ENCODE measurements at places on chromosomes 6 and 20.

DNA sequence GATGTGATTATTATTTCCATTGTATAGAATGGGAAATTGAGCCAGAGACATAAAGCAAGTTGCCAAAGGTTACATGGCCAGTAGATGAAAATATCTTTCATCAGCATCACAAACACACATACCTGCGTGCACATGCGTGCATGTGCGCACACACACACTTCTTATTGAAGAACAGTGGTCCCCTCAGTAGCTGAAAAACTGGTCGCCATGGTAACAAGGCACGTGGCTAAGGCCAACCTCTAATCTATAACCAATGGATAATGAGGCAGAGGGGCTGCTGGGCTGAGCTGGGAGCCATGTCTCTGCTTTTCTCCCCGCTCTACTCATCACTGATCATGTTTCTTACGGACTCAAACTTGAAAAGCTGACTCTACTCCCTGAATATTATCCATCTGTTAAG is 60.3 kb downstream of the NRSN1 start:
- DNase-seq = no peak

DNA sequence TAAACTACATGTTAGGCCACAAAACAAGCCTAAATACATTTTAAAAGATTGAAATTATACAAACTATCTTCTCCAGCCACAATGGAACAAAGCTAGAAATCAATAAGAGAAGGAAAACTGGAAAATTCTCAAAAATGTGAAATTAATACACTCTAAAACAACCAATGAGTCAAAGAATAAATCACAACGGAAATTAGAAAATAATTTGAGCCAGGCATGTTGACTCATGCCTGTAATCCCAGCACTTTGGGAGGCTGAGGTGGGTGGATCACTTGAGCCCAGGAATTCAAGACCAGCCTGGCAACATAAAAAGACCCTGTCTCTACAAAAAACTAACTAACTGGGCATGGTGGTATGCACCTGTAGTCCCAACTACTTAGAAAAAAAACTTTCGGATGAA is 6.3 kb upstream of the WFDC13 start:
- no peak for DNase-seq

GRCh38 chr6:16965689-16966088 is 136.2 kb upstream of the STMND1 start:
- DNase-seq = no peak

DNA sequence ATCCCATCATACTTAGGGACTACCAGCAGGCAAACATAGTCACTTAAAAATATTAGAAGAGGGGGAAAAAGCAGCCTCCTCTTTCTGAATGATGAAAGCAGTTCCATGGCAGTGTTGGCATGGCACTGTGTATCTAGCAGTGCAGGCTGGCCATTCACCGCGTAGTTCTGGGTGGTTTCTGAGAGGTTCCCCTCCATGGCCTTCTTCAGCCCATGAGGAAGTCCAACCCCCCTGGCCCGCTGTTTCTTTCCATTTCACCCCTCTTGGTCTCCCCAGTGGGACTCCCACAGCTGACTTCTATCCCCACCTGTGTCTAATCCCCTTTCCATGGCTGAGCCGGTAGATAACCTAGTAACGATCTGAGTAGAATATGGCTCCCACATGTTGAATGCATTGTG is 17.0 kb downstream of the PPARD start:
- DNase-seq = no peak

GRCh38 chr6:53239526-53239925 is 90.9 kb upstream of the GCM1 start:
- no peak for DNase-seq

GRCh38 chr20:54139188-54139587 is 34.6 kb downstream of the CYP24A1 start:
- no peak for DNase-seq

GRCh38 chr6:8803181-8803760 is 367.9 kb upstream of the SLC35B3 start:
- no peak for DNase-seq

- no peak for DNase-seq
Observed at GRCh38 chr6:2615251-2615650, 135.5 kb downstream of the MYLK4 start.

DNA sequence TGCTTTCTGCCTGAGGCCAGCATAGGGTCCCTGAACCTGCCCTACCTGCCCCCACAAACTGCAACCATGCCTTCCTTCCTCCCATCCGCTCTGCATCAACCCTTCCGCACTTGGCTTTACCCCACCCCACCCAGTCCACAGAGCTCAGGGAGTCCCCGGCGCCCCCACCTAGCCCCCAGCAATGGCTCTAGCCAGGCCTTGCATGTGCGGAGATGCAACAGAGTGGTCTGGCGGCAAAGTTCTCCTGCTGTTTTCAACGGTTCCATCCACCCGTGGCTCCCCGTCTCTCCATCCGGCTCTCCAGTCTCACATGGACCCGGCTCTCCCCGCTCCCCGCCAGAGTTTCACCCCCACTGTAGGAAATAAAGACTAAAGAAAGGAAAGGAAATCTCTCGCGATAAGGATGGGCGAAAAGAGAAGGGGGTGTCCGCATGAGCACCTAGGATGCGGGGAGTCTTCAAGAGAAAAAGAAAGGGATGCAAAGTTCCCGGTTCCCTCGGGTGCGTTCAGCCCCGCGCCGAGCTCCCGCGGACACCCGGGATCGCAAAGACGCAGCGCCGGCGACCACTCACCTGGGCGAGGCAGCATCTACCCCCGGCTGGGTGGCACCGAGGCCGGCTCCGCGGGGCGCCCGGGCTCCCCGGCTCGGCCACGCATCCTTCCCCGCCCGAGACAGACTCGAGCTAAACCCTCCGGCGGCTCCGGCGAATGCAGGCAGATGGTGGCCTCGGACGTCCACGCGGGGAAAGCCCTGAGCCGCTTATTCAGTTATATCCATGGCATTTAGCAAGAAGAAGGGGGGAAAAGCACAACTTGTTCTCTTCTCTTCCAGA is 579 bp downstream of the LRFN2 start:
- no peak for DNase-seq

DNA sequence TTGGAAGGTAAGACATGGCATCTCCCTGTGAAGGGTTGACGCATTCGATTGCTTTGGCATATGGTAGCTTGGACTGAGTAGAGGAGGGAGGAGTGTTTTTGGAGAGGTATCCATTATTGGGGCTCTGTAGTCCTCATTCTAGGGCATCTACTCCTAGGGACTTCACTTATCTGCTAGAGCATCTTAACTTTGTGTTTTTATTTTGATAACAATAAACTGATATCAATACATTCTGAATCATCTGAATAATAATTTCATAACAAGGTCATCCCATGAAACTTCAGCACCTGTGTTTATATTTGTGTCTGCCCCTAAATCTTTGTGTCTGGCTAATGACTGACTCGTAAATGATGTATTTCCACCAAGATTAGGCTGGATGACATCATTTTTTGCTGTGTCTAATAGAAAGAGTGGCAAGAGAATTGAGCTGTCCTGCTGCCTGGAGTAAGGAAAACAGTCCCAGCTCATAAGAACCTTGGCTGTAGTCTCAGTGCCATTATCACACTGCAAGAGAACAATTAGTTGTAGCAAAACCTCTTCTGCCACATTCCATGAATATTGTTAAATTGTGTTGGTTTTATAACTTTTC is 288.5 kb downstream of the PRL start:
- DNase-seq = no peak

DNA sequence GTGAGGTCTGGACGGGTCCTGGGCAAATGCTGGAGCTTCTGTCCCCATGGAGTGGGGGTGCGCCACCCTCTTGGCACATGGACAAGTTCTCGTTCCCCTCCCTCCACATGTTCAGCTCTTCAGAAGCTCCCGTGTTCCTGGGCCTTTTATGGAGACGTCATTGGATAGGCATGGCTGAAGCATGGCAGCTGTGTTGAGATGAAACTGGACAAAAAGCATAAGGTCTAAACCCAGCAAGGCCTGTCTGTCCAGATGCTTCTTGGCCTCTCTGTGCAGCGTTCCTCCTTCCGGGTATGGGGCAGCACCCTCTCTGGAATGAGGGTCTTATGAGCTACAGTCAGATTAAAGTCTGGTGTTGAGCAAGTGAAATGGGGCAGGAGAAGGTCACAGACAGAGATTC is 26.8 kb downstream of the TBC1D20 start:
- DNase-seq = no peak

- DNase-seq = no peak
Observed at GRCh38 chr6:127877231-127877630, 23.6 kb downstream of the THEMIS start.

DNA sequence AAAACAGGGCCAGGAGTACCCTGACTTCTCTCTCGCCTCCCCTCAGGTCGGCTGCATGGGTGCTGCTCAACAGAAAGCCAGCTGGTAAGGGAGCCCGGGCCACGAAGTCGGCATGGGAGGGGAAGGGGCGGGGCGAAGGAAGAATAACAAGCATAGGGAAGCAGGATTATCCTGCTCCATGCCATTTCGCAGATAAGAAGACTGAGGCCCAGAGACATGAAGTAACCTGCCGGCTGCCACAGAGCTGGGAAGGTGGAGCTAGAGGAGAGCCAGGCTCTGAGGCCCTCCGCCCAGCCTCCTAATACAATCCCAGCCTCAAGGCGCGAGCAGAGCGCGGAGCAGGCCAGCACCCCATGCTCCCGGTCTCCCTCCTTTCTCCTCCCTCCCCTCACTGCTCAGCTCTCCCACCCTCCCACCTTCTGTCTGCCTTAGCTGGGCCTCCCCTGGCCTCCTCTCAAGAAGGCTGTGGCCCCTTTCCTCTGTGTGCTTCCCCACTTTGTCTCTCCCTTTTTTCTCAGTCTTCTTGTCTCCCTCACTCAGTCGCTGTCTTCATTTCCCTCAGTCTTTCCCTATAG is 13.2 kb upstream of the HMGA1 start:
- no peak for DNase-seq

DNA sequence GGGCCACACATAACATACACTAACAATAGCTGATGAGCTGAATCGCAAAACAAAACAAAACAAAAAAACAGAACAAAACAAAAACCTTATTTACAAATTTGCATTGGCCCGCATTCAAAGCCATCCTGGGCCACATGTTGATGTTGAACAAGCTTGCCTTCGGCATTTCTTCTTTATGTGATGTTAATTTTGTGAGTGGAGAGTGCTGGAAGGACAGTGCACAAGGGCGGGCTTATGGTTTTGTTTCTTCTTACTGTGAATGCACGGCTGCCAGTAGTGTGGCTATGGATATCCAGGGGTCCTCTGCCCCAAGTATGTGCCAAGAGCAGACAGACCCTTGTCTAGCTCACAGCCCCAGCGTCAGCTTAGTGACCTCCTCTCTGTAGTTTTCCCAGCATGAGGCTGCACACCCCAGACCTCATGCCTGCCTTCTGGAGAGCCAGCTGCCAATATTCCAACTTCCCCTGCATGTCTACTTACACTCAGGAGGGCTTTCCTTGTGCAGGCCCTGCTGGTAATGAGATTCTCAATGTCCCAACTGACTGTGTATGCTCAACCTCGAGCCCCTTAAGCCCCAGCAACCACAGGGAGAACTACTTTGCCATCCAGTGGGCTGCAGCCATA is 24.9 kb downstream of the ZNF292 start:
- DNase-seq = no peak

DNA sequence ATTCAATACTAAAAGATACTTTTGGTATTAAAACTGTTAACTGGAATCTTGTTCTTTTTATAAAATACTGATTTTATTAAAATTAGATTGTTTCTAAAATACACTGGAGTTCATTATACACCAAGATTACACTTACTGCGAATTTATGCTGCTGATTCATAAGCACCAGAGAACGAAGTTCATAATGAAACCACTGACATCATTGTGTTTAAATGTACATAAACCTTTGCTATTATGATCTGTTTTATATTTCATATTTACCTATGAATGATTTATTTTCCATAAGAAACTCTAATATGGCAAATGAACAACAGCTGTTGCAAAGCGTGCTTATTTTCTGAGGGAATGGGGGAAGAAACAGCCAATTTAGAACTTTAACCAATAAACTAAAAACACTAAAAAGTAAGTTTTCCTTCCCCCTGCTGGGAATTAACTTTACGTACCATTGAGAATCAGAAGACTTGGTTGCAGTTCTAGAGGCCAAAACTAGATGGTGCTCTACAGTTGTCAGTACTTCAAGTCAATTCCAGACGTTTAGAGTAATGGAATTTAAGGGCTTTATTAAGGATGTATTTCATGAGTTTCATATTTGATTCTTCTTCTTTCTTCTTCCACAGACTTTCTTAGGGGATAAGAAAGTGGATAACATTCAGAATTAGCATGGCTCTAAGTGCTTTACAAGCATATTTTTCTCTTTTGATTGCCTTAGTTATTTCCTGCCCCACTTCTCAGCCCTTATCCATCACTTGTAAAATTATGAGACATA is 30.8 kb upstream of the COL19A1 start:
- peak; percentile 6 for DNase-seq

- DNase-seq = no peak
Observed at GRCh38 chr6:127200114-127200513, 66.5 kb upstream of the RNF146 start.

- no peak for DNase-seq
Observed at GRCh38 chr6:131381709-131382093, 191.3 kb upstream of the ARG1 start.

DNA sequence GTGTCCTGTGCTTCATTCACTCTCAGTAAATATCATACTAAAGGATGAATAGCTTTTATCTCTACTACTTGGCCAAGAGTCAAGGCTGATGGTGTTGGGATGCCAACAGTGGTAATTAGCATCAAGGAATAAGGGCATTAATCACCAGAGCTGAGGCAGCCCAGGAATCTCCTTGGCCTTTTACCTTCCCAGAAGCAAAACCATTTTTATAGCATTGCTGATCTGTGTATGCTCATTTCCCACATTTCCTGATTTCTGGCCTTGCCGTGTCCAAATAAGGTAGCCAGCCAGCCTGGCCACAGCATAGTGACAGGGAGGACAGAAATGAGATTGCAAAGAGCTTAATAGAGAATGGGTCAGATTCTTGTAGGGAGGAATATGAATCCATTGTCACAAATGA is 76.7 kb upstream of the FOXO3 start:
- no peak for DNase-seq

DNA sequence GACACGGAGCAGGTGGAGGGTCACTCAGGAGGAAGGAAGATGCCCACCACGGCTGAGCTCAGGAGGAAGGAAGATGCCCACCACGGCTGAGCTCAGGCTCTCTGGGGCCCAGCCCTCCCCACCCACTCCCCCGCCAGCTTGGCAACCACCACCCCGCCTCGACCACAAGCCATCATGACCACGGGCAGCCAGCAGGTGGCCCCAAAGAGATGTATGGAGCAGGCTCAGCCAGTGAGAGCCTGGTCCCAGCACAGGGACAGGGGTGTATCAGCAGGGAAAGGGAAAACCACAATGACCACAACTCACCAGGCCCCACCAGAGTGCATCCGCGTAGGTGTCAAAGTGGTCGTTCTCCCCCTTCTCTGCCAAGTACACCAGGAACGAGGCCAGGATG is 30.4 kb downstream of the KCNQ2 start:
- DNase-seq = no peak

All from neuronal stem cell (in vitro differentiated cells).